ENCODE measurements at places on chromosomes 4 and X.

DNA sequence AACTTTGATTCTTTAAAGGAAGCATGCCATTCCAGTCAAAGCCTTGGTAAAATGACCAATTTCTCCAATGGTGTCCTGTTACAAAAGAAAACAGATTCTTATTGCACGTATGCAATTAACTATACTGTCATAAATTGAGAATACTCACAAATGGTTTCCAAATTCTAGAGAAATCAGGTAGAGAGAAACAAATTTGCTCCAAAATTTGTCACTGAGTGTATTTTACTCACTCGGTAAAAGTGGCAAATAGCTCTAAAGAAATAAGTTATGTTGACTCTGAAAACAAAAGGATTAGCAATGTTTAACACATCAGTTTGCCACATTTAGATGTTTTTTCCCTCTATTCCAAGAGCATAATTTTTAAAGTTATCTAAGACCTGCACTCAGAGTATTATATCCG is 133.1 kb downstream of the DMD start:
- no peak for DNase-seq

GRCh38 chr4:30867427-30867826 is 147.3 kb downstream of the PCDH7 start:
- DNase-seq, result no peak

DNA sequence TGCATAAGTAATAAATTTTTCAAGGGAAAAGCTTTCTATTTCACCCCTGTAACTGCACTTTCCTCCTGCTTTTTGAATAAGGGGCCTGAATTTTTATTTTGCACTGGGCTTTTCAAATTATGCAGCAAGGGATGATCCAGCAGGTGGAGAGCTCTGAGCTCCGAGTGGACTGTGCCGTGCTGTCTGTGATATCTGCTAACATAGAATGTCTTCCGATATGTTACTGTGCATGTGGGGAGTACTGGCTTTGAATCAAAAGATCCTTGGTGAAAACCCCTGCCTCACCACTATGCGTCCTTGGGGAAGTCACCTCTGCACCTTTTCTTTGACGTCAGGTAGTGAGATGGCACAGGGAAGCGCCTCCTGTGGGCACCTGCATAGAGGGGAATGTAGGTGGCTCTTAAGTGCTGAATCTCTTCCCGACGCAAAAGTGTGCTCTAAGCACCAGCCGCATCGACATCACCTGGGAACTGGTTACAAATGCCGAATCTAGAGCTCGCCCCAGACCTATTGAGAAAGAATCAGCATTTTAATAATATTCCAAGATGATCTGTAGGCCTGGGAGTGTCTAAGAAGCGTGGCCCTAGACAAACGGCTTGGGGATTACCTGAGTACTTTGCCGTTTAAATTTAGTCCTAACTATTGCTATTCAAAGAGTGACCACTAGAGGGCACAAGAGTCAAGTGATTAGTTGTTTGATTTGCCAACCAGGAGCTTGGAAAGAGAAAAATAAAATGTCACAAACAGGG is 19.2 kb upstream of the WFS1 start:
- no peak for DNase-seq

DNA sequence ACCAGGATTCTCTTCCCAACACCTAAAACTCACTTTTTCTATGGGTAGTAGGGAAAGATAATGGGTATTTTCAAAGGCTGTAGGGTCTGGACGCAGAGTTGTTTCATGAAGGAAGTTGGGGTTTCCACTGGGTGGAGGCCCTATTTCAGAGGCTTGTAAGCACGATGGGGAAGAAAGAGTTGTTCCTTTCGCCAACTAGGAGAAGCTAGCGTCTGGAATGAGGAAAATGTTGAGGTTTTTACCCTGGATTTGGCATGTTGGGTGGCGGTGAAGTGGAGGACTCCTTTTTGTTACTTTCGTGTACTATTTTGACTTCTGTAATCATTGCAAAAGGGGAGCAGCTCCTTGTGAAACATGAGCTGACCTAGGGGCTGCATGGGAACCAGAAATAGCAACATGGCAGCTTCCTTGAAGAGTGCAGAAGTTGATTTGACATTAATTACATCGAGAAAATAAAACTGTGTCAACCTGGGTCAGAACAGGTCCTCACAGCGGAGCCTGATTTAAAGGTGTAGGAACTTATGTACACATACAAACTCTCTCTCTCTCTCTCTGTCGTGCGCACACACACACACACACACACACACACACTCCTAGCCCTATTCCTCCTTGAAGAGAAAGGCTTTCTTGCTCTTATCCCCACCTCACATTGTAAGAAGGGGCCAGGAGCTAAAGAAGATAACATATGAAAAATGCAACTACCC is 19.1 kb downstream of the VSIG4 start:
- DNase-seq, result no peak

DNA sequence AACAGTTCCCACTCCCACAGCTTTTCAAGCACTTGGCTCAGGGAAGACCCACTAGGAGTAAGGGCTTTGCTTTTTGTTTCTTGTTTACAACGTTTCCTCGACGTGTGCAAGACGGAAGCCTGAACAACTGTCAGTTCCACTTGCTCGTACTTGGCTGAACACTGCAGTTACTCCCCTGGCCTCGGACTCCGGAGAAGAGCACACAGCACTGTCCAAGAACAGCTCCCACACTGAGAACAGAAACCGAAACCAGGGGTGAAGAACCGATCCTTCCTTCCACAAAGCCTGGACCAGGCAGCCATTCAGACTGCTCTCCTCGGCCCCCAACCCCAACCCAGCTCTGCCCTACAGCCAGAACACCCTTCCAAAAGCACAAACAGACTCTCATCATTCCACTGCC is 25.5 kb downstream of the IRF2 start:
- DNase-seq, result no peak

DNA sequence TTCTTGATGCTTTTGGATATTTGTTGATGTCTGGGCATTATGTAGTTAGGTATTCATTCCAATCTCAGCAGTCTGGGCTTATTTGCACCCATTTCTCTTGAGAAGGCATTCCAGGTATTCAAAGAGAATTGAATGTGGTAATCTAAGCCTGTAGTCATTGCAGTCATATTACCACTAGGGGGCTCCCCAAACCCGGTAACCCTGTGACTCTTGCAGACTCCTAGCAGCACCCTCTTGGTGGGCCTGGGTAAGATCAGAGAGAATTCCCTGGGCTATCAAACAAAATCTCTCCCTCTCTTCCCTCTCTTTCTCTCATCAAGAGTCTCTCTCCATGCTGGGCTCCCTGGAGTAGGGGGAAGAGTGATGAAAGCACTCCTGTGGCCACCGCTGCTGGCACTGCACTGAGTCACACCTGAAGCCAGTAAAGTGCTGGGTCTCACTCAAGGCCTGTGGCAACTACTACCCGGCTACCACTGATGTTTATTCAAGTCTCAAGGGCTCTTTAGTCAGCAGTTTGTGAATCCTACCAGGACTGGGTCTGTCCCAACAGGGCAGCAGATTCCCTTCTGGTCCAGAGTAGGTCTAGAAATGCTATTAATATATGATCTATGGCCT is 187.7 kb upstream of the NUDT10 start:
- DNase-seq, result no peak

DNA sequence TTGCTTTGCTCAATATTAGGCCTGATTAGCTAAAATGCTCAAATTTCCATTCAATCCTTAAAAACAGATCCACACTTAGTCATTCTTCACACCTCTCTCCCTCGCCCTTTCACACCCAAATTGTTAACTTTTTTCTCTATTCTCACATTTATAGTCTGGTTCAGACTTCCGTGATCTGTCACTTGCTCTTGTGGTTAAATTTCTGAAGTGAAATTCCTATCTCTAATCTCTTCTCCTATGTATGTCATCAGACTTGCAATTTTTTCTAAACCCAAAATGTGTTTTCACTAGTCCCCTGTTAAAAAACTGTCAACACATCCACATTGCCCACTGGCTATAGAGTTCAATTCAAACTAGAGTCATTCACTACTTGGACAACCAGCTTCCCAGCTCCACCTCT is 63.2 kb downstream of the SNCA start:
- no peak for DNase-seq

DNA sequence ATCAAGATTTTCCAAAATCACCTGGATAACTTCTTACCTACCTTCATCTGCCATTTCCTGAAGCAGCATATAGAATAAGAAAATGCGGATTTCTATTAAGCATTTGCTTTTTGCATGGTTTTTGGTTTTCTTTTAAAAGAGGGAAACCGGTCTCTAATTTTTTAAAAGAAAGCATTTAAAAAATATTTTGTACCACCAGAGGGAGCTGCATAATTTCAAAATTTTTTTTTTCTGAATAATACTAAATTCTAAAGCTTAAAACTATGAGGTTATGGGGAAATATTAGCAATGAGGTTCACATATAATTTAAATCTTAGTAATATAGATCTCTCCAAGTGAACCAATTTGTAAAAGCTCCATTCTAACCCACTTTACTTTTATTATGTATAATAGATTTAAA is 137.7 kb upstream of the TENT5D start:
- no peak for DNase-seq

DNA sequence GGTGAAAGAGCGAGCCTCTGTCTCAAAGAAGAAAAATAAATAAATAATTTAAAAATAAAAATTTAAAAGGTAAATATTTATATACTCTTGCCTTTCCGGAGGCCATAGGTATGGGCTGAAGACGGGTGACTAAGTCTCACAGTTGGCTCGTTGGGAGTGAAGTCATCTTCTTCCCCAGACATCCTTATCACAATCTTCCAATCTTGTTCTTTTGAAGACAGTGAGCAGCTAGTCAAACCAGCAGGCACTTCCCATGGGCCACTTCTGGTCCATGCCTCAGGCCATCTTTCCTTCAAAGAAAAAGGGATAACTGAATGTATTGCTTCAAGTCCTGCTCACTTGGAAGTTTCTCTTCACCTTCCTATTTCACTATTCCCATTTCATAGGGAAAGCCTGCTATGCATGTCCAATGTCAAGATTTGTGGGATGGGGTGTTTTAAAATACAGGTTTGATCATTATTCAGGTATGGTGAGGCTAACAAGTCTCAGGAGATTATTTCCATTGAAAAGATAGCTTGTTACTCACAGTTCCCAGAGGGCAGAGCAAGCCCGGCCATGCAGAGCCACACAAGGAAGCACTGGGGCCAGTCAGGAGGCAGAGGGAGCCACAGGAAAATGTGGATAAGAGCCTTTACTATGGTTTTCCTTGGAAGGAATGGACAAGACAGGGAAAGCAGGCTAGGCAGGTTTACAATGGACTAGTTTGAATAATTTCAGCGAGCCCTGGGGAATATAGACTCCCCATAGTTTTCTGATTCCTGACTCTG is 33.3 kb upstream of the VCX2 start:
- no peak for DNase-seq

DNA sequence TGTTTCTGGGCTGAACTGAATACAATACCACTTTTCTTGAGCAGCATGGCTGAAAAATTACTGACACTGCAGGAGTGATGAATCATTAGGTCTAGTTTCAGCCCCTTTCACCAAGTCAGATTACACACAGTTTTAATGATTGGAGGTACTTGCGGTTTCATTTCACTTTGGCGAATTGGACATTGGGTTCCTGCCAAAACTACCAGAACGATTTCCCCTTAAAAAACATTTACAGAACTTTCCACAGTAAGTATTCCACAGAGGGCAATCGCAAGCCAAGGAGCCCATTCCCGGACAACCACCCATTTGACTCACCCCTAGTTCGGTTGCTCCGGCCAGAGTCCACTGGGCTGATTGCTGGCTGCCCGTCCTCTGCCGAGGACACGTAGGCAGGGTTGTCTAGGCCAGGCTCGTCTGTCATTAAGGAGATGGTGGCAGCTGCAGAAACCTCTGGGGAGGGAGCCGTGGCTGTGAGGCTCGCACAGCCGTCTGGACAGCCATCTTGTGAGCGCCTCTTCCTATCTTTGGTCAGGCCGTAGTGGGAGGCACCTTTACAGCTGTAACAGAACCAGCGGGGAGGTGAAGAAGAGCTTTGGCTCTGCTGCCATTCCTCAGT is 83.5 kb downstream of the LNX1 start:
- DNase-seq, result no peak

All from osteocyte (in vitro differentiated cells).